Stimulated activated CD8-positive, alpha-beta memory T cell treated with anti-CD3 and anti-CD28 coated beads, Interleukin-4, amount 100 ng/mL, for 4 hours (primary cell): ENCODE measurements at places on chromosomes 13 and 19.

DNA sequence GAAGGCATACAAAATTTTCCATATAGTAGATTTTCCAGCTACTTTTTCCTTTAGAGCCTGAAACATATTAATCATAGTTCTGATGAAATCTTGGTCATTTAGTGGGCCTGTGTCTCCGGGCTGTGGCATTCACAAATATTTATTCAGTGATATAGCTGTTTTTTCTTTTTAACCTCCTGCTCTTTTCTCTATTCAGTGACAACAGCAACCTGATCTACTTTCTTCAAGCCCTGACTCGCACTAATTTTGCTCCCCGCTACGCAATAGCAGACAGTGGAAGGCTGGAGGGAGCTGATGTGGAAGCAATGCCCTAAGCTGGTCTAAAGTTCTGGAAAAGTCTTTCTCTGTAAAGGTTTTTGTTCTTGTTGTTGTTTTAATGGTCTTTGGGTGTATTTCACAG lies 289.7 kb downstream of the SLITRK6 start:
- DNase-seq: no peak

- peak; percentile 100 for DNase-seq
Measured at GRCh38 chr19:45178262-45179071, at the start of gene BLOC1S3. Gene BLOC1S3 (plus strand): TSS chr19:45178784. CDS start chr19:45179297, 513 bp downstream.

DNA sequence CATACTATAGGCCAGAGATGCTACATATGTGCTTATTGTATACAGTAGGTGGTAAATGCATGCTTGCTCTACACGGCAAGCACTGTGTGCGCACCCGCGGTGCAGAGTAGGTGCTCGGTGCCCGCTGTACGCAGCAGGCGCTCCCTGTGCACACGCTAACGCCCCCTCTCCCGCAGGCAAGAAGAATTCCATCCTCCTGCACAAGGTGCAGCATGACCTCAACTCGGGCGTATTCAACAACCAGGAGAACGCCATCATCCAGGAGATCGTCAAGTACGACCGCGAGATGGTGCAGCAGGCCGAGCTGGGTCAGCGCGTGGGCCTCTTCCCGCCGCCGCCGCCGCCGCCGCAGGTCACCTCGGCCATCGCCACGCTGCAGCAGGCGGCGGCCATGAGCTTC lies 17.7 kb downstream of the POLRMT start:
- no peak for DNase-seq

DNA sequence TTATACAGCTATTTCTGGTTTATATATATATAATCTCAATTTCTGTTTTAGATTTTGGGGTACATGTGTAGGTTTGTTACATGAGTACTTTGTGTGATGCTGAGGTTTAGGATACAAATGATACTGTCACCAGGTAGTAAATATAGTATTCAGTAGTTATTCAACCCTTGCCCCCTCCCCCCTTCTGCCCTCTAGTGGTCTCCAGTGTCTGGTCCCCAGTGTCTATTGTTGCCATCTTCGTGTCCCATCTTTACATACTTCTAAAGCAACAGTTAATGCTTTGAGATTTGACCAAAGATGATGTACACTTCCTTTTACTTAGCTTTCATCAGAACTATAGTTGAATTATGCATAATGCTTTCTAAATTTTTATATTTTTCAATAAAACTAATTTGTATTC lies 1623.4 kb upstream of the PRR20A start:
- DNase-seq: no peak

DNA sequence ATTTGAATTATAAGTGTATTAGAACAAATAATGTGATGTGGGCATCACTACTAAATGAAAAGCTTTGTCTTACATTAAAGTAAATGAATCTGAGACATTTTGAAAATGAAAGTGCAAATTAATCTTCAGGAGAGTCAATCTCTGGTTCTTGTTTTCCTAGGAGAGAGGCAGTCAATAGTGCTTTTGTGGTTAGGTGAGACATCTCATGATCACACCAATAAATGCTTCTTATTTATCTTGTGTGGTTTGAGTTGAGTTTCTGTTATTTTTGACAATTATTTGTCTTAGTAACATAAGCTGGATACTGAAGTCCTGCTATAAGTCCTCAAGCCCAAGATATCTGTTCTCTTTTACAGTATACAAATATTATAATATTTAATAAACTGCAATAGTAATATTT lies 1378.0 kb upstream of the PCDH9 start:
- DNase-seq: no peak

- DNase-seq: no peak
Measured at GRCh38 chr19:40589591-40590429, 11.4 kb upstream of the LTBP4 start.

- no peak for DNase-seq
Measured at GRCh38 chr13:21218351-21219035, 42.0 kb downstream of the MRPL57 start.

DNA sequence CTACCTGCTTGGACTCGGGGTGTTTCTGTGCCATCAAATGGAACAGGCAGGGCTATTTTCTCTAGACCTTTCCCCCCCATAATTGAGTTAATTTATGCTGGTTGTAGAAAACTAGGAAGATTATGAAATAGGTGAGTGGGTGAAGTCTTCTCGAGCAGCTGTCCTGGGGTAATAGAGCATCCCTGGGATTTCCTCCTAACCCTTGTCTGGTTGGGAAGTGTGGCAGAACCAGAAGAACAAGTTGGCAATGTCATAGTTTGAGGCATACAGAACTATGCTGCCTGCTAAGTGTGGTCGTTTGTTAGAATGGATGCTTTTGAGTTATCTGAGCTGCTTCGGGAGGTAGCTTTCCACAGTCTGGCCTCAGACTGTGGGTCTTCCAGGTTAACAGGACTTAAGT lies 3.7 kb downstream of the GATAD2A start:
- DNase-seq: no peak

DNA sequence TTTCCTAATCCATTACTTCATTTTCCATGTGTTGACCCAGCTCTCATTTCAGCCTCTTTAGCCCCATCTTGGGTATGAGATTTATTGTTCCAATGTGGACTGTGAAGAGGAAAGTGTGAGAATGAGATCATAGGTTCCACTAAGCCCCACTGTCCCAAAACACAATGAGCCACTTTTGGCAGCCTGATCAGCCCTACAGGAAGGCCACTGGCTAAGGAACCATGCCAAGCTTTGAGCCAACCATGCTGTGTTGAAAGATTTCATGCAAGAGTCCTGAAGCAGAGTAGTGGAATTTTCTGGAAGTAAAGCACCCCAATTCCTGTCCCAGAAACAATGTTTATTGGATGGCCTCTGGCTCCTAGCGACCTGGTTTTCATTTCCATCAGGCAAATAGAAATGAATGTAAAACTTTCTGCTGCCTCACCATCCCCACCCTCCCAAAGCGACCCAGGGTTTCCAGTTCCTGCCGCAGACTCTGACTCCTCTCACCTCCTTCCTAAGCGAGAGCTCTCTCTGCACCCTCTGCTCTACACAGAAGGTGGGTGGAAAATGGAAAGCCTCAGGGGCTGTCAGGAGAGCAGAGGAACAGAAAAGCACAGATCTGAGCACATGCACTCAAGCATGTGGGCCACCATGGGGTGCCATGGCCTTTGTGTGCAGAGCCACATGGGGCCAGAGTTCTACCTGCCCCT lies 73.1 kb downstream of the KCTD12 start:
- DNase-seq: no peak

DNA sequence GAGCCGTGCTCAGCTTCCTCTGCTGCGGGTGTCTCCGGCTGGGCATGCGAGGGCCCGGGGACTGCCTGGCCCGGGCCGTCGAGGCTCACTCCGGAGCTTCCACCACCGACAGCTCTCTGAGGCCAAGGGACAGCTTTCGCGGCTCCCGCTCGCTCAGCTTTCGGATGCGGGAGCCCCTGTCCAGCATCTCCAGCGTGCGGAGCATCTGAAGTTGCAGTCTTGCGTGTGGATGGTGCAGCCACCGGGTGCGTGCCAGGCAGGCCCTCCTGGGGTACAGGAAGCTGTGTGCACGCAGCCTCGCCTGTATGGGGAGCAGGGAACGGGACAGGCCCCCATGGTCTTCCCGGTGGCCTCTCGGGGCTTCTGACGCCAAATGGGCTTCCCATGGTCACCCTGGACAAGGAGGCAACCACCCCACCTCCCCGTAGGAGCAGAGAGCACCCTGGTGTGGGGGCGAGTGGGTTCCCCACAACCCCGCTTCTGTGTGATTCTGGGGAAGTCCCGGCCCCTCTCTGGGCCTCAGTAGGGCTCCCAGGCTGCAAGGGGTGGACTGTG lies 1.2 kb downstream of the S1PR4 start:
- no peak for DNase-seq

DNA sequence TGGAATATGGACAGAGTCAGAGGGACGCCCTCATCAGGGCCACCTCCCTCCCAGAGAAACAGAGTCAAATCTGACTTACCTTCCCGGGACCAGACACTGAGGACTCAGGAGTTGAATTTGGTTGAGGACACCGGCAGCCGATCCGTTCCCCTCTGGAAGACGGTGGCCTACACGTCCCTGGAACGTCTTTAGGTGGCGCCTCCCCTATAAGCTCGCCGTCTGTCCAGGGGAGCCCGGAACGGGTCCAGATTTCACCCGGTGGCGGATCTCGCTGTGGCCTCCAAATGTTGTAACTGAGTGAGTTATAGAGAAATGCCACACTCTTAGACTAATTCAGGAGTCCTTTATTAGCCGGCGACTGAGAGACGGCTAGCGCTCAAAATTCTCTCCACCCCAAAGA lies 9.0 kb downstream of the TNFSF14 start:
- no peak for DNase-seq

DNA sequence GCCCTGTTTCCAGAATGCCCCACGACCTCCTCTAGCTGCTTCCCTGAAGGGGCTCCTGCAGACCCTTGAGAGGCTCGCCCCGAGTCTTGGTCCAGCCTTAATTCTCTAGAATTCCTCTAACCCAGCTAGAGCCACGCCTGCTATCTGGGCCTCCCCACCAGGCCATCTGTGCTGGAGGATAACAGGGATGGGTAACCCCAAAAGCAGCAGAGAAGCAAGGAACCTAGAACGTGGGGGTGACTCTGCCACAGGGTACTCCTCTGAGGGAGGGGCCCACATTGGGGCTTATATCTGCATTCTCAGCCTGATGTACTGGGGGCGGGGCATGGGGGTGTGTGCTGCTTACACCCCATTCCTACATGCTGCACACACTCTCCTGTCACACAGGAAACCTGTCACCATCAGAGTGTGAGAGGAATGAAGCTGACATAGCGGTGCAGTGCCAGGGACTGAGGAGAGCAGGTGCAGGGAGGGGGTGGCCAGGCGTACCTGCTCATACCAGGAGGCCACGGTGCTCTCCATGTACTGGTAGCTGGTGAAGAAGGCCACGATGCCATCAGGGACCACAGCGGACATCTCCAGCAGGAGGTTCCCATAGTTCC lies 13.8 kb downstream of the KLC3 start:
- no peak for DNase-seq

GRCh38 chr13:76993473-76993872 lies 1.6 kb downstream of the CLN5 start:
- no peak for DNase-seq

GRCh38 chr19:20044663-20045062 lies 5.4 kb upstream of the ZNF682 start:
- DNase-seq: no peak

DNA sequence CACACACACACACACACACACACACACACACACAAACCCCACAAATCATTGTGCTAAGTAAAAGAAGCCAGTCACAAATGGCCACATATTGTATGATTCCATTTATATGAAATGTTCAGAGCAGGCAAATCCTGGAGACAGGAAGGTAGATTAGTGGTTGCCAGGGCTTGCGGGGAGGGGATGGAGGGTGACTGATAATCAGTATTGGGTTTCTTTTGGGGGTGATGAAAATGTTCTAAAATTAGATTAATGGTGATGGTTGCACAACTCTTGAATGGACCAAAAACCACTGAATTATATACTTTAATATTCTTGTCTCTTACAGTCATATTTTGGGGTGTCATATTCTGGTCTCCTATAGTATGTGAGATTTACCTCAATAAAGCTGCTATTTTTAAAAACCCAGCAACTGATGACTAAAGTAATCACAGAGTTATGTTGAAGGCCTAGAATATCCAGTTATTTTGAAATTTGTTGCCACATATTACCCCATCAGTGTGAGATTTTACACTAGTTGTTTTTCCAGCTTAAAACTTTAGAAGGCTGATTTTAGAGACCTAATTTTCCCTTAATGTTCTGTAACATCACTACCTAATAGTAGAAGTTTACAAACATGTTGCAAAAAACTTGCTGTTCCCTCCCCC lies 20.3 kb downstream of the FLT1 start:
- no peak for DNase-seq

- DNase-seq: peak; percentile 12
Measured at GRCh38 chr19:3849092-3849491, 19.7 kb downstream of the ZFR2 start.

DNA sequence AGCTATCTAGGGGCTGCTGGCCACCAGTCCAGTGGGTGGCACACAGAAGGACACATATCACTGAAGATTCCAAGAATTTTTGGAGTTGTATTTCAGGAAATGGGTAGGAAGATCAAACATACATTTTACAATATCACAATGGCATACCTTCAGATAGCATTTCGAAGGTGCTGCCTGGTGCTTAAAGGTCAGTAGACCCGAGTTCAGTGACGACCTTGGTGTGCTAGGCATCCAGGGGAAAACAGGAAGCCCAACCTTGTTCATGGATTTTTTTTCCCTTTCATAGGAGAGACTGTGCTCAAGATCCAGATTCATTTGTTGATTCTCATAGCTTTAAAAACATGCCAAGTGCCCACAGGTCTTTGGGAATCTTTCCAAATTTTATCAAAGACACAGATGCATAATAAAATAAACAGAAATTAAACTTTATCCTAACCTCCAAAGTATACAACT lies 51.0 kb upstream of the RCBTB2 start:
- DNase-seq: no peak

GRCh38 chr19:3250675-3251074 lies 26.2 kb downstream of the CELF5 start:
- no peak for DNase-seq

GRCh38 chr19:34172661-34173192 lies 423 bp downstream of the LSM14A start:
- DNase-seq: no peak

DNA sequence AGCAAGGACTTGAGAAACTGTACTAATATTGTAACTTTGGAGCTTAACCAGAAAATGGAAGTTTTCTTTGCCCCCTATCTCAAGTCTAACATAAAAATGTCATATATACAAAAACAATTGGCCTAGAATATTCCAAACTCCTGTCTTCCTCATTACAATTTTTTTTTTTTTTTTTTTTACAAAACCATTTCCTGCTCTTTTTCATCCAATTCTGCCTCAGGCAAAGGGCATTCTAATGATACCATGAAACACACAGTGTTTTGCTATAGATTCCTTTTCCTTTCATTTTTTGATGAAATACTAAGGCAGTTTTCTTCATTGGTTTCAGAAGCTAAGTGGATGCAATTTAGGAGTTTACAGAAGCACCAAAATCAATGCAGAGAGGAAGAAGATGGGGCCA lies 119.7 kb downstream of the LHFPL6 start:
- no peak for DNase-seq

- DNase-seq: no peak
Measured at GRCh38 chr19:40744554-40745401, 5.5 kb downstream of the ACTMAP start.

- no peak for DNase-seq
Measured at GRCh38 chr13:87855553-87855952, 184.4 kb downstream of the SLITRK5 start.
